ENCODE measurements at places on chromosomes 3 and 15.

DNA sequence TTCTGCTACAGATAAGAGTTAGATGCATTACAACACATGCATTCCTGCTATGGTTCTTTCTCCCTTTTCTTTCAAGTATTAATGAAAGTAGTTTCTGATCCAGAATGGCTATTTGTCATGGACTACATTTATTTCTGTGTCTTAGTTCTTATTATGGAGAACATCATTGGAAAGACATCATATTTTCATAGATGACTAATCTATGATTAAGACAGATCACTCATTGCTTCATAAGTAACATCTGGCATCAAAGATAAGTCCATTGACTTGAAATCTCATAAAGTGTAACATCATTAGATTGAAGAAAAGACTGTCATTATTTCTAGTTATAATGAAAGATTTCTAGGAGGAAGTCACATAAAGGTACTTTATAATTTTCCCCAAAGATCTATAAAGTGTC is 366.7 kb downstream of the NSUN3 start:
- peak; percentile 43 for DNase-seq

GRCh38 chr15:83671603-83672002 is 17.7 kb downstream of the ADAMTSL3 start:
- no peak for DNase-seq

- DNase-seq: no peak
Measured at GRCh38 chr15:39285663-39286062, 295.2 kb upstream of the THBS1 start.

DNA sequence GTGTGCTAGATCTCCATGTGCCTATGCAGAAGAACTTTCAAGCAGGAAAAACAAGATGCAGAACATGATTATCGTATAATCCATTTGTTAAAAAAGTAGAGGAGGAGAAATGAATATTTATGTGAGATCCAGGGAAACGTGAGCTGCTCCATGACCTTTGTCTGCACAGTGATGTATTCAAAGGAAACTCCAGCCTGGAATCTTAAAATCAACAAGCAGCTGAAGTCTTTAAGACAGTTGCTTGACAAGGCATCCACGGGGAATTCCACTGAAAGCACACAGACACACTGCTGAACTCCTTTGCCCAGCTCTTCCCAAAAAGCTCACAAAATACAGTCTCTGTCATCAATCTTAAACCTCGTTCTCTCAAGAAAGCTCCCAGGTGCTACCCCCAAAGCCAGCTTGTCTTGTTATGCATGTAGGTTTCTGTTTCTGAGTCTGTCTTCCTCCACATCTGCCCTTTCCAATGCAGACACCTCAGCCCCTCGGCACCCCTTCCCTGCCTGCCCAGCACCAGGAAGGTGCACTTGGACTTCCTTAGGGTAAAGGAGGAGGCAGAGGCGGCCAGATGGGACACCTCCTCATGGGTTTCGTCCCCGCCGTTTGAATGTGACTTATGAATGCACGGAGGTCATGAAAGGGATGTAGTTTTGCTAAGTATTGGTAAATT is 28.7 kb downstream of the LRRK1 start:
- no peak for DNase-seq

DNA sequence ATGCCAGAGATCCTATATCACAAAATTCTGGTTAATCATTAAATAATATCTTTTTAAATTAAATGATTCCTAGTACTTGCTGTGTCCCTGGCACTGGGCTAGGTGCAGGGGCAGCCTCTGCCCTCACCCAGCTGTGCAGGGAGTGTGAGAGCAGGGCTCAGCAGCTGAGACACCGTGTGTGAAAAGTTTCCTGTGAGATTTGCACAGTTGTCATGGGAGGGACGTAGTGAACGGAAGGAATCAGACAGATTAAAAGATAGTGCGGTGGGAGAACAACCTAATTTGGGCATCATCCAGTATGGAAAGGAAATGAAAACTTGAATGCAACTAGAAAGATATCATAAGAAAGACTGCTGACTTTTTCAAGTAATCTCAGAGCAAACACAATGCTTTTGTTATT is 204.1 kb downstream of the SSR3 start:
- no peak for DNase-seq

DNA sequence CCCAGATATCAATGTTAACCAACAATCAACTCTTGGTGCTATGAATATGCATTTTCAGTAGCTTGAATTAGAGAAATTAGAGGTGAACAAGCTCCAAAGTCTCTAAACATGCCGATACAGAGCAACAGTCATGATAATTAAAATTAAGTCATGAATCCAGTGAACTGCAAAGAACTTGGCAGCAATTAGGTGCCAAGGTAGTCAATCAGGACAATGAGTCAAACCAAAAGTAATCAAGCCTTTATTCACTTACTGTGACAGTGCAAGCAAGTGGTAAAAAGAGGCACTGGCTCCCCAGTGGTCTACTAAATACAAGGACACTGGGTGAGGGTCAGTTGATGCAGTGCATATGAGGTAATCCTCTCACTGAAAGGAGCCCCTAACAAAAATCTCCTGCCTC is 1.8 kb downstream of the ZNF770 start:
- DNase-seq: no peak

- DNase-seq: no peak
Measured at GRCh38 chr15:57924598-57924997, 140.9 kb downstream of the ALDH1A2 start.

GRCh38 chr3:158685159-158685558 is 12.7 kb upstream of the LXN start:
- DNase-seq: no peak

DNA sequence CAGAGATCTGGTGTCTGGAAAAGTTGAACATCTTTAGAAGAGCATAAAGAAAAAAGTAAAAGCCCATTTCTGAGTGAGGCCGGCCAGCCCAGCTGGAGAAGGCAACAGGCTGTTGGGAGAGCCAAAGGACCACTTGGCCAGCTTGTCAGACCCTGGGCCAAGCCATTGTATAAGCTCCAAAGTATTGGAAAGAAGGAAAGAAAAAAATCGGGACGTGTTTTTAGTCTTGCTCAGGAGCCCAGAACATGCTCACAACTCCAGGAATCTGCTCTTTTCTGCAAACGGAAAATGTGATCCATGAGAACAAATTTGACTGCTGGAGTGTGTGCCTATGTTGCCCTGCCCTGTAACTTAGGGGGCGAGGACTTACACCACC is 10.4 kb upstream of the CLPX start:
- DNase-seq: no peak

- DNase-seq: no peak
Measured at GRCh38 chr3:154718053-154718452, 288.1 kb upstream of the GPR149 start.

GRCh38 chr3:99875929-99876841 is 58.5 kb downstream of the CMSS1 start:
- peak; percentile 60 for DNase-seq
